K562 (cell line): ENCODE measurements at places on chromosomes 7 and 10. TPM values are rescaled to one million over a fixed set of nuclear protein-coding genes. Genes with fewer than 3 reads are reported as not detected.

DNA sequence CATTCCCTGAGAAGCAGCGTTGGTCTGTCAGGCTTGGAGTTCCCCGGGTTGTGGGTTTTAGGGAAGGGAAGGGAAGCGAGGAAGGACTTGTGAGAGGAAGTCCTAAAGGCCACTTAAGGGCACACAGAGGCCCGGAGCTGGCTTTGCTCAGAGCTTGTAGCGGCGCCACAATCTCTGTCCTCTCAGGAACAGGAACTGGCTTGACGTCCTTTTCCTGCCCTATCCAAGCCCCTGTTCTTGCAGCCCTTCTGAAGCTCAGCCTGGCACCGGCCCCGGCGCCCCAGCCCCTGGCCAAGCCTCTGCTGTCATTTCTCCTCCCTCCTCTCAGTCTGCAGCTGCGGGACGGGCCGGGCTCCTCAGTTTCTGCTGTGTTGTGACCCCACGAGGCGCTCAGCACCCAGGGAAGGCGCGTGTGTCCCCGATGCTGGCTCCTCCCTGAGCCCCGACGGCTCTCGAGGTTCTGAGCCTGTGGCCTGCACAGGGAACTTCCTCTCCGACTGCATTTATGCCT, at the start of gene GIMAP8:
GIMAP8 (plus strand) TSS at position 140 of the 511 bp plus-strand sequence. CDS start 16,069 bp downstream, outside the sequence.
- DNase-seq = no peak

DNA sequence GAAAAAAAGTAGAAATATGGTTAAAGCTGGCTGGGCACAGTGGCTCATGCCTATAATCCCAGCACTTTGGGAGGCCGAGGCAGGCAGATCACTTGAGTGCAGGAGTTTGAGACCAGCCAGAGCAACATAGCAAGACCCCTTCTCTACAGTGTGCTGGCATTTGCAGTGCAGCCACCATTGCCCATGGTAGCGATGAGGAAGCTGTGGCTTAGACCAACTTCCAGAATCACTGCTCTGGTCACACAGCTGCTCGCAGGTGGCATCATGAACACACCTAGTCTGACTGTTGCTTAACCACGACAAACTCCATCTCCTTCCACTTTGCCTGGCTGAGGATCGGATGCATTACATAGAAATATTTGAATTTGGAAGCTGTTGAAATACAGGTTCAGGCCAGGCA, 137.1 kb downstream of the CUX1 start:
- DNase-seq = no peak

DNA sequence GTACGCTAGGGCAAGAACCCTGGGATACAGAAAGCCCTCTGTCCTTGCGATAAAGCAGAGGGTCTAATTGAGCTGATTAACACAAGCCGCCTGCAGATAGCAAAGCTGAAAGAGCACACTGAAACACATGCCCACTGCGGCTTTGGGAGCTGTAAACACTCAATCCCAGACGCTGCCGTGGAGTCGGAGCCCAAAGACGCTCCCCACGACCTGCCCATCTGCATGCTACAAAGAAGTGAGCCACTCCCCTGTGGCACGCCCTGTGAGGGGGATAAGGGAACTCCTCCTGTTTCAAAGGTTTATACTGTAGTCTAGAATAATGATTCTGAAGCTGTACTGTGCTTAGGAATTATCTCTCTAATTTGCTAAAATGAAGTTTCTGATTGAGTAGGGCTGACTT, 985.6 kb upstream of the GHITM start:
- no peak for DNase-seq

DNA sequence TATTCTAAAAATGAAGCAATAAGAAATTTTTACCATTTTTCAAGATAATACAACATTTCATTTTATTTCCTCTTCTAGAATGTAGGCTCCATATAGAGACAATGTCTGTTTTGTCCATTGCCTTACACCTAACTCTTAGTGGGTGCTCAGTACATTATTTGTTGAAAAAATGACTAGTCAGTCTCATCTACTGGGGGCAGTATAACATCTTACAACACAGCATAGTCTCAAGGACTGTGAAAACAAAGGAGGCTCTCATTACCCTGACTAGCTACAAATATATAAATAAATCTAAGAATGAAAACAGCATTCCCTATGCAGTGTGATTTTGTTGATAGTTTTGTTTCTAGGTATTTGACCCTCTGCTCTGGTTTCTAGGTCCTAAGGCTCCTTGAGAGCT, 11.6 kb downstream of the CRPPA start:
- DNase-seq = no peak

- DNase-seq = no peak
These were observed 23.0 kb downstream of the EDRF1 start for GRCh38 chr10:125742465-125742864.

DNA sequence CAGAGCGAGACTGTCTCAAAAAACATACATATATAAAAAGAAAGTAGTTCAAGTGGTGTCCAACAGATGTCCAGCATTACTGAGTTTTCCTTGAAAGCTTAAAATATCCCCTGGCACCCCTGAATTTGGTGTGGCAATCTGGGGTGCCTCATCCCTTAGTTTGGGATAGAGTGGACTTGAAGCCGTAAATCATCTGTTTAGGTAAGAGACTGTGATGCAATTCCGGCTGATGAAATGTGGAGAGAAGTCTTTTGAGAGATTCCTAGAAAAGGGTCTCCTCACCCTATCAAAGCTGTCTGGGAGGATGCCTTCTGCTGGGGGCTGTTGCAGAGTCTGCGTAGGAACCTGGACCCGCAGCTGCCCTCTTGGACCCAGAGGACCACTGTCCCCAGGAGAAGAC, 408.0 kb downstream of the RPS24 start:
- no peak for DNase-seq

- no peak for DNase-seq
These were observed 408.9 kb upstream of the SEMA3D start for GRCh38 chr7:85595750-85596178.

SPDYE1 gene
- not detected in 2 replicates for total RNA-seq

PTF1A gene
- not detected in 2 replicates for total RNA-seq

GNAI1 gene
- 0.13 TPM in 1 of 2 replicates, not detected in the other for total RNA-seq

PDE6C gene
- not detected in 2 replicates for total RNA-seq

DDC gene
- total RNA-seq = not detected in 2 replicates

ADGRA1 gene
- total RNA-seq = not detected in 2 replicates
